ENCODE measurements at places on chromosomes 2 and 18.

- no peak for DNase-seq
Measured at GRCh38 chr2:235806986-235807750, 313.3 kb downstream of the AGAP1 start.

GRCh38 chr18:24197412-24197811 is 58.5 kb downstream of the CABYR start:
- DNase-seq, result no peak

- no peak for DNase-seq
Measured at GRCh38 chr2:62554440-62554839, 48.4 kb upstream of the TMEM17 start.

DNA sequence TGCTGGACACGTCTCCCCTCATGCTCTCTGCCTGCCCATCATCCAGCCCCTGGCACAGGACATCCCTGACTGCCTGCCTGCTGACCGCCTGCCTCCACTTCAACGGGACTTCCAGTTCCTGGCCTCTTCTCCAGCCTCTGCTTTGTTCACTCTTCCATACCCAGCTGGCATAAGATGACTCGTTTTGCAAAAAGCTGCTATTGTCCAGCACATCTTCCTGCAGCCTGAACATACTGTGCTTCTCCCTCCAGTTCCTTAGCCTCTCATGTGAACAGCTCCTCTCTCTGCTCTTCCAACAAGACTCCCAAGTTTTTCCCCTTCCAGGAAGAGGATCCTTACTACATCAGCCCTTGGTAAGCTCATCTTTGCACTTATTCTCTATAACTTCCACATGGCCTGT is 62.4 kb upstream of the SKOR2 start:
- DNase-seq, result no peak

GRCh38 chr2:142707318-142707717 is 170.1 kb upstream of the KYNU start:
- no peak for DNase-seq

- no peak for DNase-seq
Measured at GRCh38 chr2:46836295-46837111, 79.1 kb downstream of the MCFD2 start.

DNA sequence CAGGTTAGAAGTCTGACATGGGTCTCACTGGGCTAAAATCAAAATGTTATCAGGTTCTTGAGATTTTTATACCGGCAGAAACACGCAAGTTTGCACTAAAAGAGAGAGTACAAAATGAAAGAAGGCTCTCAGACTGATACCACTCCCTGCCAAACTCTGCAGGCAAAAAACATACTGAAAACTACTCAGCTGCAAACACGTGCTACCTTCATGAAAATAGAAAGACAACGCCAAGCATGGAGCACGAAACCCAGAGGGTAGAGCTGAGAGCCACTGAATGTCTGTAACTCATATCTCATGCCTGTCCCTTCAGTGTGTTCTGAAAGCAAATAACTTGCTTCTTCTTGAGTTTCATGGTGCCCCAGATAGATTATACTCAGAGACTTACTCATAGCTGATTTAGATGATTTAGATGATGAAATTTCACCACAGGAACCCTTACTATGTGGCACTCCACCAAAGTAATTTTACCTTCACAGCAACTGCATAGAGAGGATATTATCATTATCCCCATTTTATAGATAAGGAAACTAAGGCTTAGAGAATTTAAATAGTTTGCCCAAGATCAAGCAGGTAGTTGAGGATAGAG is 313.0 kb upstream of the SLC39A10 start:
- no peak for DNase-seq

- DNase-seq, result no peak
Measured at GRCh38 chr2:237511433-237511832, 24.4 kb downstream of the MLPH start.

DNA sequence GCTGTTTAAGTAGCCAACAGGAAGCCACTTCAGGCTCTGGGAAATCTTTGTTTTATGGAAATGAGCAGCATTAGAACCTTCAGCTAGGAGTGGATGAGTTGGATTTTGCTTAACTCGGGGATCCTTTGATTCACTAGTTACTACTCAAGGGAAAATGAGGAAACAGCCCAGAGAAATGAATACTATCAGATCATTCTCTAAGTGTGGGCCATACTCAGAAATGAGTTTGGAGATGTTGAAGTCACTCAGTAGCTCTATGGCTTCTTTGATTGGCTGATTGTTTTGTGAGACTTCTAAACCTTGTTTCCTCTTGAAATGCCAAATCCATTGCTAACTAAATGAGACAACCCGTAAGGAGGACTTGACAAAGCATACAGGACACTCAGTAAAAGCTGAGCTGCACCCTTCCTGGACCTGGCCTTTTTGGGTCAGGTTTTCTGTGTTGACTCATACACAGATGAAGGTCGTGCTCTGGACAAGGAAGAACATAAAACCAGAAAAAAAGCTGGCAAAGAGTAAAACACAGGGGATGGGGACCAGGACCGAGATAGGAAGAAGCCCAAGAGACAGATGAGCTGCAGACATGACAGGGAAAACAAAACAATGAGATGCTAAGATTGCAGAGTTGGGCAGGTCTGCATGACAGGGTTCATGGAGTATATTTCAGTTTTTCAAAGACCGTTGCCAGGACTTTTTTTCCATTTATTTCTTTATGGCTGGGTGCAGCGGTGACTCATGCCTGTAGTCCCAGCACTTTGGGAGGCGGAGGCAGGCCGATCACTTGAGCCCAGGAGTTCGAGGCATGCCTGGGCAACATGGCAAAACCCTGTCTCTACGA is 41.6 kb downstream of the INO80C start:
- no peak for DNase-seq

- DNase-seq, result no peak
Measured at GRCh38 chr2:171763602-171764001, 76.3 kb downstream of the DYNC1I2 start.

GRCh38 chr2:216345846-216346245 is 26.4 kb downstream of the MARCHF4 start:
- DNase-seq, result no peak

DNA sequence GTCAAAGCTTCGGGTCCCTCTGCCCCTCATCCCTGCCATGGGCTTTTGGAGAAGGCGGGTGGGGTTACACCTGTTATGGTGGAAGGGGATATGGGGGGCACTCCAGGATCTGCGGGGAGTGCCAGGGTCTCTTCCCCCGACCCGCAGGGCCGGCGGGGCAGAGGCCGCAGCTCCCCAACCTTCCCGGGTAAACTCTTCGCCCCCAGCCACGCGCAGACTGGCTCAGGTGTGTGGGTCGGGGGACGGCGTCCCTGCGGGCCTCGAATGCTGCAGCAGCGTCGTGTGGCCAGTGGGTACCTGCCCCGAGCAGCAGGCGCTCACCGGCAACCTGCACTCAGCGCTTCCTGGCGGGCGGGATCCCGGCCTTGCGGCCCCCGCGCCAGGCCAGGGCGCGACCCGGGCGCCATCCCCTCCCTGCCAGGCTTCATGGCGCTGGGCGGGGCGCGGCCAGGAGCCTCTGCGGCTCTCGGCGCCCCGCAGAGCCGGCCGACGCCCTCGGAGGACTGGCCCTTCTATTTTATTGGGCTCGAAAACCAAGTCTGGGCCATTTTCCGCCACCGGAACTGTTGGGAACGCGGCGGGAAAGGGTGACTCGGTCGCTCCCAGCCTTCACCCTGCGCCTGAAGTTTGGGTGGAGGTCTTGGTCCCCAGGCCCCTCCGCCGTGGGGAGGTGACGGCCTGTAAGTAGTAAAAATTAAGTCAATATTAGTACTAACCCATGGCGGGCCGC is 4.5 kb downstream of the GBX2 start:
- no peak for DNase-seq

DNA sequence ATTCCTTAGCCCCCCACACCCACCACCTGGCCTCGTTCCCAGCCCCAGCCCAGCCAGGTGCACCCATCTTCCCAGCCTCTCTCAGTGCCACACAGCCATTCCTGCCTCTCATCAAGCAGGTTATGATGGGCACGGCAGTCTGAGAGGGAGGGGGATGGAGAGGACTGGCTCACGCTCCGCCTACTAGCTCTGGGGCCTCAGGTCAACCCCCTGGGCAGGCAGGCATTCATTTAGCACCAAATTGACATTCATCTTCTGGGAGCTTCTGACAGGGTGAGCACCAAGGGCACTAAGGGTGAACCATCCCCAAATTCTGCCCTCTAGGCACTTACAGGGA is 66.2 kb upstream of the FOSL2 start:
- peak; percentile 35 for DNase-seq

GRCh38 chr2:121191191-121192170 is 93.5 kb downstream of the TFCP2L1 start:
- DNase-seq, result no peak

- no peak for DNase-seq
Measured at GRCh38 chr2:174713686-174714085, 50.6 kb downstream of the CHRNA1 start.

DNA sequence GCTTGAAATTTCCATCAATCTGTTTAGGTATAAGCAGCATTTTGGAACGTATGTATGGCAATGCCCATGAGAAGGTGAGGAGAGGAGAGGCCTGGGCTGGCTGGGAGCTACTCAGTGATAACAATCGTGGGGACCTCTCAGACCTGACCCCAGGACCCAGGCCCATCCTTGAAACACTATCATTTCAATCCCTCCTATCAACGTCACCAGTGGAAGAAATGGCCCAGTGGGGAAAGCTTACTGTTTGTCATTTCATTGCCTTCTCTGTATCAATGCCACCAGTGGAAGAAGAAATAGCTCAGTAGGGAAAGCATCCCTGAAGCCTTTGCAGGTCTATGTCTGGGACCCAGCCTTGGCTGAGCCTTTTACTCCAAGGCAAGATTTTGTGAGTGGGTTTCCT is 44.8 kb downstream of the ASB18 start:
- DNase-seq, result no peak

DNA sequence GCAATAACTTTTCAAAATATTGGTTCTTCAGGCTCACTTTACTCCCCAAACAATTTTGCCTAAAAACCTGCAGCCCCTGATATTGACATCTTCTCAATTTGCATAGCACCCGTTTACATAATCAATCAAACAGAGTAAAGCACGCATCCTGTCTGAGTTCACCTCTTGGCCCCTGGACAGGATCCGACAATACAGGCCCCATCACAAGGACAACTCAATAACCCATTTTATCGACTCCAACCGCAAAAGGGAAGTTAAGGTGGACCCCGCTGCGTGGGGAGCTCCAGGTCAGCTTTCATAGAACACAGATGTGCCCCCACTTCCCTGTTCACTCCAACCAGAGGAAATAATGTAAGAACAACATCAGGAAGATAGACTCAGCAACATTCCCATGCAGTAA is 44.7 kb downstream of the TTC32 start:
- DNase-seq, result no peak

DNA sequence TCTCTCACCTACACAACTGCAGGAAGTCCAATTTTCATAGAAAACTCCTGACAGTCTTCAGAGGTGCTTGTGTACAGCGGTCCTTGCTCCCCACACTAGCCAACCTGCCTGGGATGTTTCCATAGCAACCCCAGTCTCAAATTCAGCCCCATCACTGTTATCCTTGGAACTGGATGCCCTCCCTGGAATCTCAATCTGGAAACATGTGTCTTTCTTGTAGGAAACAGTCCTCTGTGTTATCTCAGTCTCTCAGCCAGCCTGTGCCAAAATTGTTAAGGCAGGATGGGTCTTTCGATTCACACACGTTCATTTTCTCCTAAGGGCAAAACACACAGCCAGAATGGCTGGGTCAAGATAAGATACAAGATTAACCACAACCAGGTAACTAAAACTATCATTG is 295.5 kb upstream of the RND3 start:
- DNase-seq, result no peak

DNA sequence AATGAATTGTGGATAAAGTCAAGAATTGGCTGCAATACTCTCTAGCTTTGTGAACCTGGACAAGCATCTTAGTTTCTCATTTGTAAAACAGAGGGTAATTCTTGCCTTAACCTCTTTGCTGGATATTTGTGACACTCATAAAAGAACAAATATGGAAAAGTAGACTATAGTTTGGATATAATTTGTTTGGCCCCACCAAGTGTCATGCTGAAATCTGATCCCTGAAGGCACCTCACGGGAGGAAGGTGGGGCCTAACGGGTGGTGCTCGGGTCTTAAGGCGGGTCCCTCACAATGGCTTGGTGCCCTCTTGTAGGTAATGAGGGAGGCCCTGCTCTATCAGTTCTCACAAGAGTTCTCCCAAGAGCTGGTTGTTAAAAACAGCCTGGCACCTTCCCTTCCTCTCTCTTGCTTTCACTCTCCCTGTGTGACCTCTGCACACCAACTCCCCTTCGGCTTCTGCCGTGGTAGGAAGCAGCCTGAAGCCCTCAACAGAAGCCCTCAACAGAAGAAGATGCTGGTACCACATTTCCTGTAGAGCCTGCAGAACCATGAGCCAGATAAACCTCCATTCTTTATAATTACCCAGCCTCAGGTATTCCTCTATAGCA is 37.4 kb downstream of the ARL4C start:
- DNase-seq, result peak; percentile 71

- DNase-seq, result no peak
Measured at GRCh38 chr2:147628971-147629421, 215.8 kb upstream of the ACVR2A start.

DNA sequence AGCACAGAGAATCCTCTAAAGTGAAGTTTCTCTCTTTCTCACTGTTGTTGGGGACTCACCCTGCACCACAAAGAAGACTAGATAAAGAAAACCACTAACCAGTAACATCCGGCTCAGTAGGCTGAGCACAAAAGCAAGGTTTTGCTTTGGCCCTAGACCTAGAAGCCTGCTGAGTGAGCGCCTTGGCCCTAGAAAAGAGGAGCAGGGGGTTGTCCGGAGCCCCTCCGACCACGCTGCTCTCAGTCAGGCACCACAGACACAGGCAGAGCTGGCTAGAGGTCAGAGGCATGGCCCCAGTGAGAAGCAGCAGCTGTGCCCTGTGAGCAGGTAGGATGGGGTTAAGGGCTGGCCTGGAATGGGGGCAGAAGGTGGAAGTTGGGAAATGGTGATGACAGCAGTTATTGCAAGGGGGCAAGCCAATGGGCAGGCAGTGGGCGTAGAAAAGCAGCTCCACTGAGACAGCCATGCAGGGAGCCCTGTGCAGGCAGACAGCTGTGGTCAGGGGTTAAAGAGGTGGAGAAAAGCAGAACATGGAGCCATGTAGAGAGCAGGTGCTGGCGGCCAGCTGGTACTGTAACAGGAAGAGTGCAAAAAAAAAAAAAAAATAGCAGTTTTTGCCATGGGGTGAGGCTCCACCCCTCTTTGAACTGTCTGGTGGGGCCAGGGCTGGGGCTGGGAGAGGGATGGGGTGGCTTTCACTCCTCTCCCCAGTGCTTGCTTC is 36.9 kb upstream of the SLC14A1 start:
- DNase-seq, result peak; percentile 91

- no peak for DNase-seq
Measured at GRCh38 chr2:116737951-116738350, 1076.5 kb upstream of the DDX18 start.

DNA sequence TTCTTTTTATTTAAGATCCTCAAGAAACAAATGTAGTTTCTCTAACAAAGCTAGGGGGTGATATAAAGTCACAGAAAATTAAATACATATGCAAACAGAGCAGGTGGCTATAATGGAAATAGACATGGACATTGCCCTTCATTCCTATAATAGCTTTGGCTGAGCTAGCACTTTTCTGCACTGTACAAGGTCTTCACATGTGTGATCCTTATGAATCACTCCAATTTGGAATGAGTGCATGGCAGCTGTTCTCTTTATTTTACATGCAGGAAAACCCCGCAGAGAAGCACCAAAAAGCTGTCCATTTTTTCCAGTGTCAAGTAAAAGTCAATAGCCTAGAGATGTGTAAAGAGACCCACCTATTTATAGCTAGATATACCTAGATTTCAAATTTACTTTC is 747.4 kb upstream of the SLC8A1 start:
- DNase-seq, result no peak
